Esophagus mucosa (tissue), 1 donor: ENCODE measurements at places on chromosomes 6 and 20. TPM values are rescaled to one million over a fixed set of nuclear protein-coding genes. Genes with fewer than 3 reads are reported as not detected.

GRCh38 chr6:4774715-4775493 lies 1.3 kb upstream of the CDYL start:
- peak; percentile 1 for ATAC-seq

PRDM13 gene
- total RNA-seq: not detected

OXT gene
- total RNA-seq: not detected

GRCh38 chr6:137651591-137652335 lies 157.6 kb upstream of the OLIG3 start:
- no peak for ATAC-seq

DNA sequence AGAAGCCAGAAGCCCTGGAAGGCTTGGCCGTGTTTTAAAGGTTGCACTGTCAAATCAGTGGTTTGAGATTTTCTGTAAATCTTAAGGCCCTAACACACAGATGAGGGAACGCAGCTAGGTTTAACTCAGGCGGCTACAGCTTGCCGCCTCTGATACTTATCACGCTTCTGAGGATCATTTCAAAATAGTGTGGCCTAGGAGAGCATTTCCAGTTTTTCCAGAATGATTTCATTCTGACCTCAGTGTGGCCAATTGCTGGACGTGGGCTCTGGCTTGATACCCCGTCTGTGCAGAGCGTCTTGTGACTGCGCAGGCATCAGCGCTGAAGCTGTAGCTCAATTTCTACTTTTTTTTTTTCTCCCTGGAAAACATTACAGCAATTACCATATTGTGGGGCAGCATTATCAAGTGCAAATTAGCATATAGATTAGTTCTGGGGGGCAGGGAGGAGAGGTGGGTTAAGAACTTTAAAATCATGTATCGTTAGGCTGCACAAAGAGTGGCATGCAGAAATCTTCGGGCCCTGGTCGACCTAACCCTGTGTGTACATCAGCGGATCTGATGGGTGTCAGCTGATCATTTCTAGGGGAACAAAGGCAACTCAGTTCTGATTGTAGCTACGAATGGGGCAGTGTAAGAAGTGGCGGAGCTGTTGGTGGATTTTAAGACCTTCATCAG lies 105.0 kb upstream of the EEF1E1 start:
- no peak for ATAC-seq

DNA sequence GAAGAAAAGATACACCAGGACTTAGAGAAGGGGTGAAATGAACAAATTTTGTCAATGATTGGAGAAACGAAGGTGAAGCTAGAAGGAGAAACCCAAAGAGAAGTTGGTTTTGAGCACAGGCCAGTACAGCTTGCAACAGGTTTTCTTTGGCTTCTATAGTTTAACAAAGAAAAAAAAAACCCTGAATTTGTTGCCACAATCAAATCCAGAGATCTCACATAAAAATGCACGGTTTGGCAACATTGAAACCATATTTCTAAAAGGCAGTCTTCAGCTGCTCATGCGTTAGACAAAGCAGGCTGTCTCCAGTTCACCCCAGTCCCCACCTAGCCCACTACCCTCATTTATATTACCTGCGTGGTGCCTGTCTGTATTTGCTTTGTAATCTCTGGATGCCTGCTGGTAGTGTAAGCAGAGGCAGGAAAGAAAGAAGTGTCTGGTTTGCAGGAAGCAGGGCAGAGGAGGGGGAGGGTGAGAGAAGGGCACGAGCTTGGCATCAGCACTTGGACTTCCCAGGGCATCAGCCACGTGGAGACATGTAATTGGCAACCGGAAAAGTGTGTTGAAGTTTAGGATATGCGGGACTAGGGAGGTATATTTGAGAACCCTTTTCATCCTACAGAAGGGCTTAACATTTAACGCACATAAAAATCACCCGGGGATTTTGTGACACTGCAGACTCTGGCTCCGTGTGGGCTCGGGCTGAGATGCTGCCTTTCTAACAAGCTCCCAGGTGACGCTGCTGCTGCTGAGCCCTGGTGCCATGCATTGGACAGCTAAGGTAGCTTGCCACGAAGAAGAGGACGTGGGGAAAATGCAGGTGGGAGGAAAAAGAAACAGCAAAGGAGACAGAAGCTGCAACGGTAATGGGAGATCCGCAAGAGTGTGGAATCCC lies 14.4 kb downstream of the PFDN4 start:
- ATAC-seq: no peak

PHF10 gene
- 25.4 TPM for total RNA-seq

- peak; percentile 91 for ATAC-seq
These were observed 21.5 kb upstream of the NTSR1 start for GRCh38 chr20:62686869-62687830.

DNA sequence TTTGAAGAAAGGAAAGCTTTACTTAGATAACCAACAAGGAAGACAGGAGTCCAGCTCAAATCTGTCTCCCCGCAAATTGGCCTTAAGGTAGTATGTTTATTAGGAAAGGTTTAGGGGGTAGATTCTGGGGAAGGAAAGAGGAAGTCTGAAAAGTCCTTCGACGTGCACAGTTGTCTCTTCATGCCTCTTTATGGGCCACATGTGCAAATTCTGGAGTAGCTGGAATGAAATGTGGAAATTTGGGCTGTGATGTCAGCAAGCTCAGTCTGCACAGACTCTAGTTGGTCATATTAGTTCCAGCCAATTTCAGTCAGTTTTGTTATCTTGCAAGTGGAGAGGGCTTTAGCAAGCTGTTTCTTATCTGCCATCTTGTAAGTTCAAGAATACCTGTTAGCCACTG lies 50.1 kb downstream of the NUP153 start:
- no peak for ATAC-seq

RWDD1 gene
- 28.4 TPM for total RNA-seq

GRCh38 chr6:41077536-41077935 lies 4.8 kb downstream of the NFYA start:
- ATAC-seq: no peak

DNA sequence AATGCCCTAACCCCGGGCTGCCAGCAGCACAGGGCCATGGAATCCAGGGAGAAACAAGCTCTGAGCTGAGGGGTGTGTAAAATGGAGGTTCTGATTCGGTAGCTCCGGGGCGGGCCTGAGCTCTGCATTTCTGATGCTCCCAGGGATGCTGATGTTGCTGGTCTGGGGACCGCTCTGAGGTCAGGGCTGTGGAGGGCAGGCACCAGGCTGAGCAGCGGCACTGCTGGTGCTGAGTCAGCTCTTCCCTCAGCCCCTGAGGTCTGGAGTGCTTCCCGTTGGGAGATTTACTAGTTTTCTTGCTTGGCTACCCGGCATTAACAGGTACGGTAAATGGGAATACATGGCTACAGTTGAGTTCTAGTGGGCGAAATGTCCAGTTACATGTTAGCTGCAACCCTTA lies 18.6 kb upstream of the CST3 start:
- no peak for ATAC-seq

ACTR5 gene
- total RNA-seq: 6.0 TPM

OVOL2 gene
- 11.0 TPM for total RNA-seq

DNA sequence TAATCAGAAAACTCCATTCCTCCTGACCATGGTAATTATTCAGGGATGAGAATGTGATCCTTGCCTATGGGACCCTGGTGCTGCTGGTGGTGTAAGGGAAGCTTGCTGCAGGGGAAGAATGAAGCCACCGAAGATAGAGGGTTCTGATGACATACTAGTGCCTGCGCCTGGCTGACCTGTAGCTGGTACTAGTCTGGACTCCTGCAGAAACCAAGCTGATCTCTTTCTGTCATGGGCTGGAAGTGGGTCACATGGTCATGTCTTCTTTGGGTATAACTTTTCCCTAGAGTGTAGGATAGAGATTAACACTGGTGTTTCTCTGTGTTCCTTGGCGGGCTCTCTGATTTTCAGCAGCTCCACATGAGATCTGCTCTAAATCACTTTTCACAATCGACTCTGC lies 8.6 kb upstream of the SLC4A11 start:
- no peak for ATAC-seq

DNA sequence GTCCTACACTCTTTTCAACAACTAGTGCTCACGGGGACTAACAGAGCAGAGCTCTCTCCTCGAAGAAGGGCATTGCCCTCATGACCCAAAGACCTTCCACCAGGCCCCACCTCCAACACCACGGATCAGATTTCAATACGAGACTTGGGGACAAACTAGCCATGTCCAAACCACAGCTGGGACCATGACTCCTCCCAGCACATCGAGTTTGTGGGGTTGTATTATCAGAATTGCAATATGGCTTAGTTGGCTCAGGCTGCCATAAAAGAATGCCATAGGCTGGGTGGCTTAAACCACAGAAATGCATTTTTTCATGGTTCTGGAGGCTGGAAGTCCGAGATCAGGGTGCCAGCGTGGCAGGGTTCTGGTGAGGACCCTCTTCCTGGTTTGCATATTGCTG lies 189.7 kb upstream of the PMEPA1 start:
- no peak for ATAC-seq

SOX4 gene
- total RNA-seq: 10.5 TPM

ARMH2 gene
- total RNA-seq: not detected

DNA sequence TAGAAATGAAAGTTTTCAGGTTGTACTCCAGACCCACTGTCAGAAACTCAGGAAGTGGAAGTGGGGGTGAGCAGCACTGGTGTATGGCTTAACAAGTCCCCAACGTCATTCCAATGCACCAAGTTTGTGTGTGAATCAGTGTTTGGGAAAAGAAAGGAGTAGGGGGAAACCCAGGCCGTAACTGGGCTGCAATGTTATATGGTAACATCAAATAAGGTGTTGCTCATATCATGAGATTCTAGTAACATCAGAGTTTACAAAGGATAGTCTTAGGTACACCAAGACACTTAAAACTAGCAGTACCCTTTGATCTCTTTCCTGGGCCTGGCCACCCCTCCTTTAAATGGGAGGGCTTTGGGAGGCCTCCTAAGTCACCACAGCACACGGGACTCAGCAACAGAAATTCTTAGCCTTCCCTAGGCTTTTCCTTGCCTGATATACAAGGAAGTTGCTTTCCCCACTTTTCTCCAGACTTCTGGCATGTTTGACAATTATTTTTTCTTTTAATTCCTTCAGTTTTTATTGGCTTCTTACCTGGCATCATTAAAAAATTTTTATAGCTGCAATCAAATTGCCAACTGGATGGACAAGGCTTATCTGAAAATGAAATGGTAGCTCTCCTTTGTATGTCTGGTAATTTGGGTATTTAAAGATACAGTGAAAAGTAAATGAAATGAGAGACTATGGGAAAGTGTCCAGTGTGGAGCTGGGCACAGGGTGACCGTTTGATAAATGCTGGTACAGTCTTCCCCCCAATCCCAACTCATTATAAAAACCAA lies 15.1 kb downstream of the E2F3 start:
- no peak for ATAC-seq

STMND1 gene
- not detected for total RNA-seq

- no peak for ATAC-seq
These were observed 204.8 kb downstream of the TPBG start for GRCh38 chr6:82568290-82568993.

DNA sequence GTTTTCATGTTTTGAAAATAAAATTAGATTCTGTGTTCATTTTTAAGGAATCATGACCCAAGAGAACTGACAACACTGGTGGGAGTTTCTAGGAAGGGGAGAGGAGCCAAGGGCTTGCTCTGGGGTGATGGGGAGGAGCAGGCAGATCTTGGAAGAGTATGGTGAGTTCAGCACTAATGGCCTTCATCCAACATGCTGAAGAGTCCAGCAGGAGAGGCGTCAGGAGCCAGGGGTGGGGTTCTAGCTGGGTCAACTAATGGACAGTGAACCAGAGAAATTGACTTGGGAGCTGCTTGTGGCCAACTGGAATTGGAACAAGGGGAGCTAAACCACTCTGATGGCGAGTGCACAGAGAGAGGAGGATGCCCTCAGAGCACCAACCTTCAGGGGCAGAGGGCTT lies 107.1 kb downstream of the MRPL14 start:
- no peak for ATAC-seq

DNA sequence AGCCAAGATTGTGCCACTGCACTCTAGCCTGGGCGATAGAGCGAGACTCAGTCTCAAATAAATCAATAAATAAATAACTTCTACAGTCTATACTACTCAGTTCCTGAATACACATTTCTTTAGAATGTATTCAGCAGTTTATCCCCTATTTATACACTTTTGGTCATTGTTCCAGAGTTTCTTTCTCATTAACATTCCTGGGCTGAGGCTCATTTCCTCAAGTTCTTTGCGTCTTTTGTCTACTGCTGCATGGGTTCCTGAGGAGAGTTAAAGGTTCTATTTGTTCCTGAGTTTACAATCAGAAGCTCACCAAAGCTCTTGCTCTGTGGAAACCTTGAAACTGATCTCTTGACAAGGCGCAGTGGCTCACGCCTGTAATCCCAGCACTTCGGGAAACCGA lies 37.7 kb upstream of the SASH1 start:
- ATAC-seq: no peak

DNA sequence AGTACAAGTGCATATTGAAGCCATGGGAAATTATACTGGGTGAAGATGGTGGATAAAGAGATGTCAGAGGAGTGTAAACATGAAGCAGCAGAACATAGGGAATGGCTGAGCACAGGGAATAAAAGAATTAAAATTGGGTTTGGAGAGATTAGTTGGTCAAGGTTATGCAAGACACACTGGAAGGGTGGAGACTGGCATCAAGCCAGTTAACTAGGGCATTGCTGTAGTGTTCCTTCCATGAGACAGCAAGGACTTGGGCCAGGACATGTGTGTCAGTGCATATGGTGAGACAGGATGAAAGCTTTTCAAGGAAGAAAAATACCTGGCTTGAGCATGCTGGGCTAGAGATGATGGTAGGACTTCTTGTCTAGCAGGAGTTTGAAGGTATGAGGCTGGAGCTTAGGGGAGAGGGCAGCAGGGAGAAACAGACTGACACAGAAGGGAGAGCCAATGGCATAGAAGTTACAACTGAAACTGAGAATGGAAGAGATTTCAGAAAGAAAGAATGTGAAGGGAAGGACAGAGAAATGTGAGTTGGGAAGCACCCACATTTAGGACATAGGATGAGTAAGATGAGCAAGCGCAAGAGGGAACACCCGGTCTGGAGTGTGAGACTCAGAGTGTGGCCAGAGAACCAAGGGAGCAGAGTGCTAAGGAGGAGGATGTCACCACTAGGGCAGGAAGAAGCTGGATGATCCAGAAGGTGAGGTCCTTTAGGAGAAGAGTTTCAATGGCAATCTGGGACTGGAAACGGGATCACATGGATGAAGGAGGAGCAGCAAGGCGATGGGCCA lies 14.5 kb upstream of the TMEM170B start:
- ATAC-seq: peak; percentile 72

GRCh38 chr6:106750946-106751345 lies 121.6 kb downstream of the QRSL1 start:
- ATAC-seq: no peak

DNA sequence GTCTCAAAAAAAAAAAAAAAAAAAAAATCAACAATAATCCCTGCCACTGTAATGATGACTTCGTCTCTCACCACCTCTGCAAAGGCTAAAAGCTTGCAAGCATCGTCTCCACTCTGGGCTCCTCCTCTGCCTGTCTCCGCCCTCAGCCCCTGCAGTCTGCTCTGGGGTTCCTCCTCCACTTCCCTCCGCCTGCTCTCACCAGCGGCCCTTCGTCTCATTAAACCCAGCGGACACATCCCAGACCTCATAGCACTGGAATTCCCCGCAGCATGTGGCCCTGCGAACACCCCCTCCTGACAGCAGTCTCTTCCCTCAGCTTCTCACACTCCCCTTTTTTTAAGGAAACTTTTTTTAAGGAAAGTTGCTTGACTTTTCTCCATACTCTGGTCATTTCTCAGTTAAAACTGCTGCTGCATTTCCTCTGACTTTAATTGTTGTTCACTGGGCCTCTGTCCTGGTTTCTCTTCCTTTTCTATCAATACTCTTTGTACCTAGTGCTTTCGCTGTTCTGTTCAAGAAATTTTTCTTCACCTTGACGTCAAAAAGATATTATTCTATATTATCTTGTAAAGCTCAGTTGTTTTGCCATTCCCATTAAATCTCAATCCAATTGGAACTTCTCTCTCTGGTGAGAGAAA lies 70.9 kb upstream of the PLEKHG1 start:
- no peak for ATAC-seq
